ENCODE measurements at places on chromosomes 5 and 9.
A peak's percentile ranks its signal among the peaks of the same experiment; 100 is the strongest.

GRCh38 chr9:101458963-101459631 is 23.5 kb upstream of the ALDOB start:
- peak; percentile 80 for DNase-seq

DNA sequence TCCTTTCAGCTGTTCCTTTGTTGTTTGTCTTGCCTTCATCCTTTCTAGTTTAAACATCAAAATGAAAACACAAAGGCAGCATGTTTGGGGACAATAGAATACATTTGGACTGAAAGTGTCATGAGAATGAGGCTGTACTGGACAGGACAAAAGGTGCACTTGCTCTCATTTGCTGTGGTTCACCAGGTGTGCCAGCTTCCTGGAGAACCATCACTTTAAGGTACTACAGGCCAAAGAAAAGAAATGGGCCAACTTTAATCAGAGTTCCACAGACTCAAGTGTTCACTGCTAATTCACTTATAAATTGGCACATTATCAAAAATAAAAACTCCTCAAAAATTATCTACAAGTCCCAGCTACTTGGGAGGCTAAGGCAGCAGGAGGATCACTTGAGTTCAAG is 53.8 kb downstream of the ABHD17B start:
- DNase-seq = no peak

GRCh38 chr9:123543492-123543891 is 187.5 kb downstream of the CRB2 start:
- DNase-seq = no peak

DNA sequence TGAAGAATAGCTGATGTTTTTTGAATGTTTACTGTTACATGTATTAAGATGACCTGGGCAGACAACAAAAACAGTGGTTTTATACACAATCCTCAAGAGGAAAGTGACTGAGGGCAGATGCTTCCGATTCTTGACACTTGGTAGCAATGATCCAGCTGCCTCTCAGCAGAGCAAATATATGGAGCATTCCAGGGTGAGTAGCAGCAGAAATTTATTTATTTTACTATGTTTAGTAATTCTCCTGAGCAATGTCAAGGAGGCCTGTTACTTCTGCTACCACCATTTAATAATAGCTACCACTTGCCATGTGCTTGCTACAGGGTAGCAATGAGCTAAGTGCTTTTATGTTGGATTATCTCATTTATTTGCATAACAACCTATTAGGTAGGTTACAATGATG is 69.1 kb upstream of the NR3C1 start:
- no peak for DNase-seq

DNA sequence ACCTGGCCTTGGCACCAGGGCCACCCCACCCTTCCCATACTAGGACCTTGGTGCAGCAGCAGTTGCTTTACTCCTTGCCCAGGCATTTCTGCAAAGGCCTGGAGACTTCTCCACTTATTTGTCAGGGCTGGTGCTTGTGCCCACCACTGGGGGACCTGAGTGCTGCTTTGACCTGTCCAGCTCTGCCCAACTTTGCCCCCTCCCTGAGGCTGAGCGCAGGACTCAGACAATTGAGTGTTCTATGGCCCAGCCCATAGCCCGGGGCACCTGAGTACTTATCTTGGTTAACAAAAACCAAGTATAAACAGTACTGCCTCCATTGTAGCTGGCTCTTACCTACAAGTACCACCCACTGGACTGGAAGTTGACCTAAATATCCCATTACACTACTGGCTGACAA is 406.1 kb upstream of the CHD1 start:
- DNase-seq = no peak

DNA sequence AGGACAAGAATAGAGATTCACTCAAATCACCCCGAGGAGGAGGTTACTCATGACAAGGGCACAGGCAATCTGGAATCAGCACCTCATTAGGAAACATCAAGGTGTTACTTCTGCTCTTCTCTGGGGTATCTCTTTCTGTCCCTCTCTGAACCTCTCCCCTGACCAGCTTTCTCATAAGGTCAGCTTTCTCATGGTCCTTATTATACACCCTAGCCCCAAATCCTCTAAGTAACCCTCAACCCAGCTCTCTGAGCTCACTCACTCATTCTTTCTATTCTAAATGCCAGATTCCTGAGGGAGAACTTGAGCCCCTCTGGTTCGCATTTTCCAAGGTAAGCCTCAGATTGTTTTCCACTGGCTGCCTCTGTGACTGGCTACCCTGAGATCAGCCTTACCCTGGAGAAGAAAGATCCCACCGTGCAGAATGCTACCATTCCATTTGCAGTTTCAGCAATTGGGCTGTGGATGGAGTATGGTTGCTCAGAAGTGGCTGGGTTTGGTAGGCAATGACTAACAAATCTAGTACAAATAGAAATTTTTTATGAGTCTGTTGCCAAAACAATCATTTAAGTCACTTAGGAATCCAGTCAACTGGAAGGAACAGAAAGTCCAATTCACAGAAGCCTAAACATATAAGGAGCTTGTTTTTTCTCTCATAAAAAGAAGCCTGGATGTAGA is 9.0 kb upstream of the TIMD4 start:
- DNase-seq = no peak

DNA sequence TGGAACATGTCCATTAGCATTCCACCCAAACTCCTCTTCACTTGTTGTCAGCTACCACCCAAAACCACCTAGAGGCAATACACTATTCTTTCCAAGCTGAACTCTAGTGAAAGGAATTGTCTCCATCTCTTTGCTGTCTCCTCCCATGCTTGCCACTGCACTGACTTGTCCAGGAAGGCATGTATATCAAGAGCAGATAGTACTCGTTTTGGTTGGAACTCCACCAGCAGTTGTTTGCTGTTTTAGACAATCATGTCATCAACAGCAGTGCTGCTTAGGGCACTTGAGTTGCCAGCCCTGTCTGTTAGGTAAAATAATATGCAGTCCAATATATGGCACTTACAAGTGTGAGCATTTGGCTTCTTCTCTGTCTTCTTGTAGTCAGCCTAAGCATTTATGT is 80.0 kb upstream of the SAP30L start:
- no peak for DNase-seq

DNA sequence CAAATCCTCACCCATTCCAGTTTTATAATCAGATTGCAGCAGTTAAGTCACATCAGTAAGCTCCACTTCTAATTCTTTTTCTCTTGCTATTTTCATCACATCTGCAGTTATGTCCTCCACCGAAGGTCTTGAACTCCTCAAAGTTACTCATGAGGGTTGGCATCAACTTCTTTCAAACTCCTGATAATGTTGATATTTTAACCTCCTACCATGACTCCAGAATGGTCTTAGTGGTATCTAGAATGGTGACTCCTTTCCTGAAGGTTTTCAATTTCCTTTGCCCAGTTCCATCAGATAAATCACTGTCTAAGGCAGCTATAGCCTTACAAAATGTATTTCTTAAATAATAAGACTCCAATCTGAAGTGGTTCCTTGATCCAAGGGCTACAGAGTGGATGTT is 53.8 kb upstream of the EDIL3 start:
- peak; percentile 17 for DNase-seq

GRCh38 chr9:103068753-103069152 is 73.6 kb downstream of the CYLC2 start:
- DNase-seq = peak; percentile 13

- no peak for DNase-seq
These were observed 144.9 kb downstream of the ALDH1A1 start for GRCh38 chr9:72807765-72808445.

GRCh38 chr5:96633820-96634219 is 28.4 kb upstream of the CAST start:
- DNase-seq = no peak

DNA sequence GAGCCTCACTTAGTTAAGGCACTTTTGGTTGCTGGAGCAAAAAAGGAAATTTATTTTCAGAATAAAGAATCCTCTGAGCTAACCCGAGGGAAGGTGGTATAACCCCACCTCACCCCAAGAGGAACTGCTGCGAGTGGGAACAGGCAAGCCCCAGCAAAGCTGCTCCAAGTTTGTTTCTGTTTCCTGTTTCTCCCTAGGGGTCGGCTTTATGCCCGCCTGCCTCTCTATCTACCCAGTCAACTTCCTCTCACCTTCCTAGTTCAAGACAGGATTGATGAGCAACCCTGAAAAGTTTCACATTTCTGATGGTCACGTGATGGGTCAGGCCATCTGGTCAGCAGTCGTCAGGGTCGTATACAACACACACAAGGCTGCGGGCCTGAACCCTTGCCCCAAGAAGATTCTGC is 31.1 kb downstream of the TRIO start:
- no peak for DNase-seq

DNA sequence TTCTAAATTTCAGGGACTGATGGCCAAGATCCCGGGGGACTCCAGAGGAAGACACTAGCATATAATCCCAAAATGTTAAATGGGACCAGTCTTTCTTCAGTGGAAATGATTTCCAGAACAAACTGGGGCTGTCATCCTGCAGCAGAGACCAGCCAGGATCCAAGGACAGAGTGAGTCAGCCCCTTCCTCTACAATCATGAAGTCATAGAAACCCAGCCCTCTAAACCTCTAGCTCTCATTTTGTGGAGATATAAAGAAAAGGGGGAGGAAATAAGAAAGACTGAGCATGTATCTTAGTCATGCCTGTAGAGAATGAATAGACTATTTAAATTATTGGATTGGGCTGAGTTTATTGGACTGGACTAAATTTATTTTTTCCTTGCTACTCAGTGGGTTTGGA is 318.3 kb downstream of the AGTPBP1 start:
- no peak for DNase-seq

GRCh38 chr9:136671646-136672430 is 9.1 kb downstream of the EGFL7 start:
- DNase-seq = no peak

- no peak for DNase-seq
These were observed 560.3 kb upstream of the KLF4 start for GRCh38 chr9:108049671-108050494.

DNA sequence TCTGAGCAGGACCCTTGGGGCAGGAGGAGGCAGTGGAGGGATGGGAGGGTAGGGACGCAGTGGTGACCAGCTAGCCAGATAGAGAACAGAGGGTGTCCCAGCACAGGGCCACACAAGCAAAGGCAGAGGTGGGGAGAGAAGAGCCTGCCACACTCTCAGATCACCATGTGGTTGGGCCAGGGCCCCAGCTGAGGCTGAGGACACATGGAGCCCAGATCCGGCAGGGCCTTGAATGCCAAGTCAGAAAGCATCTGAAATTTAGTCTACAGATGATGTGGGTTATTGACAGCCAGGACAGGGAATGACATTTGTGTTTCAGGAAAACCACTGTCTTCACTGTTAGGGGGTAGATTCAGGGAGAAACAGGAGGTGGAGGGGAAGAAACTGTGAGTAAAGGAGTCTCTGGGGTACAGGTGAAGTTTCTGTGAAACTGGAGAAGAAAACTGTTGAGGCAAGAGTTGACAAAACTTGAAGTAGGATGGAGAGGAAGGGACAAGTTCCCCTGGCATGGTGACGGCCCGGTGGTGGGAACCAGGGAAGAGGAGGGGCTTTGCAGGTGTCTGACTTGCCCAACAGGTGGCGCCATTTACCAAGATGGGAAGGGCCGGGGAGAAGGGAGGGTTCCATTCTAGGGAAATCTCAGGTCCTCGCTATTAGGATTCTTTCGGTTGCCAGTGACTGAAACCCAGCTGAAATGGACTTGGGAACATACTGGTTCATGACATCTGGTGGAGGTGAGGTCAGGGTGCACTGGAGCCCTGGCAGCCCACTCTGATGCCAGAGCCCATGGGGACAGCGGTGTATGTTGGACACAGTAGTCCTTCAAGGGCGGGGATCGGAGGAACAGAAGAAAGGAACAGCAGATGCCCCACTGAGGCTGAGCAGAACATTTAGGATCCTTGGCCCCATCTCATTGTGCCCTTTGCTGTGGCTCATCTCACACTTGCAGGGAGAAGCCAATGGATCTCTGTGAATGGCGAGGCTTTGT is 100.1 kb downstream of the KCNIP1 start:
- DNase-seq = peak; percentile 42

- peak; percentile 40 for DNase-seq
These were observed 18.3 kb upstream of the NDST1 start for GRCh38 chr5:150489360-150490295.

DNA sequence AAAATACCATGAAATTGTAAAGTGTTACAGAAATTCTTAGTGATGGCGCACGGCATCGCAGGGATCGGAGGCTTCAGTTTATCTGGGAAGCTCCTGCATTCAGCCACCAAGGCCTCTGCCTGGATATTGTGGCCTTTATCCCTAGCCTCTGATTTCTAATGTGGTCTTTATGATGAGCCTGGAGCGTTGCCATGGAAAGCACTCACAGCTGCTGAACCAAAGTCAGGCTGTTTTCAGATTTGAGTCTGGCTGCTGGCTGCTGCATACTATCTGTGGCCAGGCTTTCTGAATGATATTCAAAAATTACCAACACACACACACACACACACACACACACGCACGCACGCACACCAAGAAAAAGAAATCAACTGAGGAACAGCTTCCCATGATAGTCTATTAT is 101.1 kb upstream of the ZNF366 start:
- peak; percentile 85 for DNase-seq

GRCh38 chr9:130426883-130427282 is 17.9 kb upstream of the ASS1 start:
- DNase-seq = peak; percentile 75

- no peak for DNase-seq
These were observed 84.7 kb downstream of the RASGRF2 start for GRCh38 chr5:81044868-81045267.

- DNase-seq = peak; percentile 86
These were observed 76.6 kb upstream of the PAM start for GRCh38 chr5:102678267-102679058.

DNA sequence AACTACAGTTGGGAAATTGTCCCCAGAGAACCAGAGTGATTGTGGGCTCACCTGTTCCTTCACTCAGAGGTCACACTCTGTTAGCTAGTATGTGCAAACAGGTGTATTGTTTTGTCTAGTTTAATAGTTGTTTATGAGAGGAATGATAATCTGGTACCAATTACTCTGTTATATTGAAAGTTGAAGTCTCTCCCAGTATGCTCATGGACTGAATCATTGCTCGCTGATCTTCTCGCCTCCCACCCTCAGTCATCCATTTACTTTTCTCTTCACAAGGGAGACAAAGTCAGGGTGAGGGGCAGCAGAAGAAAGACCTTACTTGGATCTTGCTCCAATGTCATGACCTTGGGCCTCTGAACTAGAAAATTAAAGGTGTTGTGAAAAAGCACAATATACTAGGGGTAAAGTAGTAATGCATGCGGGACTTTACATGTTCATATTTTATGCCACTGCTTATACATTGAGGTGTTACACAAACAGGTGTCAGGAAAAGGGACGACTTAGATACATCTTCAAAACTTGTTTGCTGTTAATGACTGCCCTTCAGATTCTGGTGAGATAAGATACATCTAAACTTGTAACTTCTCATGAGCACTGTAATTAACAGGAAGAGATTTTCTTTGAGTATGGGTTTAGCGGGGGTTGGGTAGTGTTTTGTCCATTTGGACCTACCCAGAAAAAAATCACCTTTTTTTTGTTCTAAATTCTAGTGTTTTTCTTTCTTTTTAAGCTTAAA is 36.9 kb downstream of the LNPEP start:
- DNase-seq = no peak

- DNase-seq = no peak
These were observed 12.5 kb downstream of the WNT8A start for GRCh38 chr5:138096363-138096762.

DNA sequence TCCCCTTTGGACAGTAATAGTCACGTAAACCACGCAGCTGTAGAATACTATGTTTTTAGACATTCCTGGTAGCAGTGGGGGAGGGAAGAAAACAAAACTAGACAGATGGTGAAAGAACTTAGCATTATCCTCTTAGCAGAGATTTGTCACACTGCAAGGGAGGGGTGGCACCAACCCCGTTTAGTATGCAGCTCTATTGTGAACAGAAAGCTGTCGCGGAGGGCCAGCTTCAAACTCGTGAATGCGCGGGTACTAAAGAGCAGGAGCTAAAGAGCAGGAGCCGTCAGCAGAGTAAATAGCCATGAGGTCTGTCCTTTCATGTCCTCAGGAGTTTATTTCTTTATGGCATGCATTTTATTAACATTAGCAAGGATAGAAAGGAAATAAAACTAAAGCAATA is 141.9 kb upstream of the SLC12A2 start:
- peak; percentile 44 for DNase-seq
